ENCODE measurements at places on chromosomes 11 and 22.
A peak's percentile ranks its signal among the peaks of the same experiment; 100 is the strongest.

GRCh38 chr22:36234213-36234612 is 5.1 kb downstream of the APOL2 start:
- no peak for DNase-seq

DNA sequence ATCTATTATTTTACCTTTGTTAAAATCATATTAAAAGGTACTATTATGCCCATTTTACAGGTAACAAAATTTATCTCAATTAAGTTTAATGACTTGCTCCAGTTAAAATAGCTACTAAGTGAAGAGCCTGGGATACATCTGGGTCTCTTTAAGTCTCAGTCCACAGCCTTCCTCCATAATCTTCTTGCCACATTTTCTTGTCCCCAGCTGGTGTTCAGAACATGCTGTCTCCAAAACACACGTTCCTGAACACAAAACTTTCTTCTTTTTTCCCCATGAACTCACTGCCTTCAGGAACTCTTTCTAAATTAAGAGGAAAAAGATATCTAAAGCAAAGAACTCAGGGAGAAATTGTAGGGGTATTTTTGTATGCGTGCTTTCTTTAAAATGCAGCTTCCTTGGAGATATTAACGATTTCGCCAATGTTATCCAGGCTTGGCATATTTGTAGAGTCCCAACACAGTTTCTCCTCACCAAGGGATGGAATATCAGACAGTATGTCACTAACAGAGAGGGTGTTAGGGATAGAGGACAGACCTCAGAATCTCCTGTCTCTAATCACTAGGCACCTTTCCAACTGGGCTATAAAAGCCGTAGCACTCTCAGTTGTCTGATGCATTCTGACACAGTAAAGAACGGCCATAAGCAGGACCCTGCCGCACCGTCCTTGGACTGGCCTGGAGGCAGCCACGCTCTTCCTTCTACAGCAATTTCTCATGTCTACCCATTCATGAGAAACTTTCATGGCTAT is 232.8 kb upstream of the BLID start:
- no peak for DNase-seq

DNA sequence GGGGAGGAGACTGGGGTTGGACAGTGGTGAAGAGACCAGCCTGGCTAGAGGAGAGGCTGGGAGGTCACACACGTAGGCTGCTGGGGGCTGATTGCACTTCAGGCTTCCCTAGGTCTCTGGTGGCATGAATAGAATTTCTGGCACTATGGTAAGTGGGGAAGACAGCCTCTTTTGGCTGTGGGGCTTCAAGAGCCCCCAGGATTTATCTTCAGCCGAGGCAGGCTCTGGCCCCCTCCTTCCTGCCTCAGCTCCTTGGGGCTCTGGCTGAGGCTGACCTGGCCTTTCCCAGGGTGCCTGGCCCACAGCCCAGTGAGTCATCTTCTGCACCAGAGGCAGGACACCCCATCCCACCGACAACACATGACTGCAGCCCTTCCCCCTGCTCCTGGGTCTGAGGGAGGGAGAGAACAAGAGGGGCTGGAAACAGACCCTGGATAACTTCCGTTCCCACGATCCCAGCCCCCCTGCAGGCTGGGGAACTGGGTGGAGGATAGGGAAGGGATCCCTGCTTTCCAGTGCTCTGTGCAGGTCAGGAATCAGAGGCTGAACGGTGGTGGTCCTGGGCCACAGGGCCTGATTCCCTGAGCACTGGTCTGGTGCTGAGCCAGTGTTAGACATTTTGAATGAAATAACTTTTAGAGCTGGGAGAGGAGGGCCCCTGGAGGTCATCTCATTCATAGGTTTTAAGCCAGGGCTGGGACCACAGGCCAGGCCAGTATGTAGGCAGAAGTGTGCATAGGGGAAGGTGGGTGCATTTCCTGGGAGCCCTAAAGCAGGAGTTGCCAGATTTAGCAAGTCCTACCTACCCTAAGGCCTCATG is 26.5 kb downstream of the ARHGEF17 start:
- DNase-seq = no peak

GRCh38 chr11:73317803-73318202 is 9.7 kb downstream of the ARHGEF17 start:
- no peak for DNase-seq

DNA sequence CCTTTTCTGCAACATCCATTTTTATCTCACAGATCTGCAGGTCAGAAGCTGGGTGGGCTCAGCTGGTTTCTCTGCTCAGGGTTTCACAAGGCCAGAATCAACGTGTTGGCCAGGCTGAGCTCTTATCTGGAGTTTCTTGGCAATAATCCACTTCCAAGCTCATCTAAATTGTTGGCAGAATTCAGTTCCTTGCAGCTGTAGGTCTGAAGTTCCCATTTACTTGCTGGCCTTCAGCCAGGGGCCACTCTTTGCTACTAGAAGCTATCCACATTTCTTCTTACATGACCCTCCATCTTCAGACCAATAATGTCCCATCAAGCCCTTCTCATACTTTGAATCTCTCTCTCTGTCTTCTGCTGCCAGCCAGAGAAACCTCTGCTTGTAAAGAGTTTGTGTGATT is 103.5 kb downstream of the WNT11 start:
- no peak for DNase-seq

GRCh38 chr11:120499088-120499487 is 12.5 kb upstream of the GRIK4 start:
- no peak for DNase-seq

DNA sequence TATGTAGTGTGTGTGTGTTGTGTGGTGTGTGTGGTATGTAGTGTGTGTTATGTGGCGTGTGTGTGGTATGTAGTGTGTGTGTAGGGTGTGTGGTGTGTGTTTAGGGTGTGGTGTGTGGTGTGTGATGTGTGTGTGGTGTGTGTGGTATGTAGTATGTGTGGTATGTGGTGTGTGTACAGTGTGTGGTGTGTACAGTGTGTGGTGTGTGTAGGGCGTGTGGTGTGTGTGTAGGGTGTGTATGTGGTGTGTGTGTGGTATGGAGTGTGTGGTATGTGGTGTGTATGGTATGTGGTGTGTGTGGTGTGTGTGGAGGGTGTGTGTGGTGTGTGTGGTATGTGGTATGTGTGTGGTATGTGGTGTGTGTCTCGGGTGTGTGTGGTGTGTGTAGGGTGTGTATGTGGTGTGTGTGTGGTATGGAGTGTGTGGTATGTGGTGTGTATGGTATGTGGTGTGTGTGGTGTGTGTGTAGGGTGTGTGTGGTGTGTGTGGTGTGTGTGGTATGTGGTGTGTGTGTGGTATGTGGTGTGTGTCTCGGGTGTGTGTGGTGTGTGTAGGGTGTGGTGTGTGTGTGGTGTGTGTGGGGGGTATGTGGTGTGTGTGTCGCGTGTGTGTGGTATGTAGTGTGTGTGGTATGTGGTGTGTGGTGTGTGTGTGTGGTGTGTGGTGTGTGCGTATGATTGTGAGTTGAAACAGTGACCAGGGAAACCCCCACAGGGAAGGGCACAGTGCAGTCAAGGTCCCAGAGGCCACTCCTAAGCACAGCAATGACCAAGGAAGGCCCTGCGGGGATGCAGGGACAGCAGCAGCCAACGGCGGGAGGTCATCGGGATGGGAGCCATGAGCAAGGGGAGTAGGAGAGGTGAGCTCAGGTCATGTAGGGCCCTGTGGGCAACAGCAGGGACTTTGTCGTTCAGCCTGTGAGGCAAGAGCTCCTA is 2.9 kb upstream of the PPP6R2 start:
- DNase-seq = no peak

- no peak for DNase-seq
These were observed 100.3 kb downstream of the RBFOX2 start for GRCh38 chr22:35928285-35928798.

DNA sequence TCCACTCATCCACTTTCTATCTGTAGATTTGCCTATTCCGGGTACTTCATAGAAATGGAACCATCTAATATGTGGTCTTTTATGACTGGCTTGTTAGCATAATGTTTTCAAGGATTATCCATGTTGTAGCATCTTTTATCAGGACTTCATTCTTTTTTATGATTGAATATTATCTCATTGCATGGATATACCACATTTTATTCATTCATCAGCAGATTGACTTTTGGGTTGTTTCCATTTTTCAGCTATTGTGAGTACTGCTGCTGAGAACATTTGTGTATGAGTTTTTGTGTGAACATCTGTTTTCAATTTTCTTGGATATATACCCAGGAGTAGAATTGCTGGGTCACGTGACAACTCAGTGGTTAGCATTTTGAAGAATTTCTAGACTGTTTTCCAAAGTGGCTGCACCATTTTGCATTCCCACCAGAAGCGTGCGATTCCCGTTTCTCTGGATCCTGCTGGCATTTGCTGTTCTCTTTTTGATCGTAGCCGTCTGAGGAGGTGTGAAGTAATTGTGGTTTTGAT is 8.9 kb downstream of the DERL3 start:
- DNase-seq = no peak

GRCh38 chr11:92268546-92268945 is 43.9 kb downstream of the FAT3 start:
- DNase-seq = no peak

GRCh38 chr11:19675397-19675796 is 37.2 kb upstream of the NAV2 start:
- no peak for DNase-seq

GRCh38 chr22:42878561-42879305 is 21.7 kb upstream of the ARFGAP3 start:
- no peak for DNase-seq

GRCh38 chr11:133978794-133979193 is 22.0 kb upstream of the IGSF9B start:
- DNase-seq = no peak

- peak; percentile 94 for DNase-seq
These were observed 23.1 kb downstream of the MICAL3 start for GRCh38 chr22:18001040-18001893.

DNA sequence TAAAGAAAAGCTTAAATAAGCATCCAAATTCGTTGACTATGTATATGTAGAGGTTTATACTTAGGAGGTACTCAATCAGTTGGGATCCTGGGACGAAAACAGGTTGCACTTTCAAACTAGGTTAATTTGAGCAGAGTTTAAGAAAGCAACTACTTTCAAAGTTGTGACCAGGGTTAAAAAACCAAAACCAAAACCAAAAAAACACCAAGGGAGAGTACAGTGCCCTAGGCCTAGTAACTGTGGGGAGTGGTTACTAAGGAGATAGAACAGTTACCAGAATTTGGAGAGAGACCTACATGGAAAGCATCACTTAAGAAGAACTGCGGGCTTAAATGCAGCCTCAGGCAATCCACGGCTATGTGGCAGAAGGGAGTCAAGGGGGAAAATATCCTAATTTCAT is 148.3 kb downstream of the JRKL start:
- no peak for DNase-seq

DNA sequence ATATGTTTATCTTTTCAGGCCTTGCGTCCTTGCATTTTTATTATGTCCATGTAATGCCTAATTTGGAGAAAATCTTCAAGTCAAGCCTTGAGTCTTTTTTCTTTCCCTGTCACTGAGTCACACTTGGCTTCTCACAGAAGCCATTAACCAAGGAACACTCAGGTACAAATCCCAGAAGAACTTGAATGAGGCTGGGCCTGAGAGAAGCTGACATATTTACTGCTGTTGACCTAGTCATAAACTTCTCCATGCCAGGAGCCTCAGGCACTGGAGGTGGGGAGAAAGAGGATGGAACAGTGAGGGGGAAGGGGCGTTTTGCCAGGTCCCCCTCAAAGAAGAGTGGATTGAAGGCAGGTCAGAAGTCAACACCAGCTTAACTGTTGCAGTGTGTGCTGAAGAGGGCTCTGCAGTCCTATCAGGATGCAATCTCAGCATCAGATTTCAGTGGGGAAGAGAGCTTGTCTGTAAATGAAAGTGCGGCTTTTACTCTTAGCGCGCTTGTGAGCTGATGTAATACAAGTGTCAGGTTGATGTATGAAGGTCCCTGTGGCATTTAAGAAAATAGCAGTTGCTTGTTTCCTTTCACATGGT is 526.0 kb downstream of the ETS1 start:
- DNase-seq = peak; percentile 55

GRCh38 chr11:125295931-125296330 is 131.4 kb downstream of the PKNOX2 start:
- no peak for DNase-seq

DNA sequence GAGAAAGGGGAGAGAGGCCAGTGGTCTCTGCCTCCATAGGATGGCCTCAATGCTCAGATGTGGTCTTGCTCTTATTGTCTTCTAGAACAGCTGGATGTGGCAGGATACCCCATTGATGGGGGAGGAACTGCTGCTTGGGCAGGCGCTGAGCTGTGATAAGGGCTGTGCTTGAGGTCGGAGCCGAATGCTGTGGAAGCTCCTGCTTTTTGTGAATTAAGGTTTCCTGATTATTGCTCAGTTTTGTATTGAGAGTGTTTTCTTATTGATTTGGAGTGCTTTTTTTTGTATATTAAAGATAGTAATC is 57.2 kb downstream of the CABIN1 start:
- DNase-seq = no peak

DNA sequence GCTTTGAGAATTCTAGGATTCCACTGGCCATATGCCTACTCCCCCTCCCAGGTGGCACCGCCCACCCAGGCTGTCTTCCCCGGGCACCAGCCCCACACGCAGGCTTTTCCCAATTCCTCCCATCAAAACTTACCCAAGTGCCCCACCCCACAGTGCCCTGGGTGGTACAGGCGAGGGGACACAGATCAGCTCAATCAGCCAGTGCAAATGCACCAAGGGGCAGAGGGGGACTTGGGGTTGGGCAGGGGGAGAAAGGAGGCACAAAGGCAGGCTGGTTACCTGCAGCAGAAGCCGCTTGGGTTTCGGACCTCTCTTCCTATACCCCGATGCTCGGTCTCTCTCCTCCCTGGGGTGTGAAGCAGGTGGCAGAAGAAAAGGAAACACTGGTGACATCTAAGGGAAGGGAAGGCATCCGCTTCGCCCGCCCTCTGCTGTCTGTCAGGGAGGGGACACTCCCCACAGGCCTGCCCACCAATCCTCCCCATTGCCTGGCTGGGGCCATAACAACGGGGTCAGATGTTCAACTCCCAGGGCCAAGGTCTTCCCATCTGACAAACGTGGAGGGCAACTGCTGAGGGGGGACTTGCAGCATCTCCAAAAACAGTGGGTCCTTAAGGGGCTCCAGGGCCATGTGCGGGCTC is 14.0 kb downstream of the CBX7 start:
- DNase-seq = no peak

DNA sequence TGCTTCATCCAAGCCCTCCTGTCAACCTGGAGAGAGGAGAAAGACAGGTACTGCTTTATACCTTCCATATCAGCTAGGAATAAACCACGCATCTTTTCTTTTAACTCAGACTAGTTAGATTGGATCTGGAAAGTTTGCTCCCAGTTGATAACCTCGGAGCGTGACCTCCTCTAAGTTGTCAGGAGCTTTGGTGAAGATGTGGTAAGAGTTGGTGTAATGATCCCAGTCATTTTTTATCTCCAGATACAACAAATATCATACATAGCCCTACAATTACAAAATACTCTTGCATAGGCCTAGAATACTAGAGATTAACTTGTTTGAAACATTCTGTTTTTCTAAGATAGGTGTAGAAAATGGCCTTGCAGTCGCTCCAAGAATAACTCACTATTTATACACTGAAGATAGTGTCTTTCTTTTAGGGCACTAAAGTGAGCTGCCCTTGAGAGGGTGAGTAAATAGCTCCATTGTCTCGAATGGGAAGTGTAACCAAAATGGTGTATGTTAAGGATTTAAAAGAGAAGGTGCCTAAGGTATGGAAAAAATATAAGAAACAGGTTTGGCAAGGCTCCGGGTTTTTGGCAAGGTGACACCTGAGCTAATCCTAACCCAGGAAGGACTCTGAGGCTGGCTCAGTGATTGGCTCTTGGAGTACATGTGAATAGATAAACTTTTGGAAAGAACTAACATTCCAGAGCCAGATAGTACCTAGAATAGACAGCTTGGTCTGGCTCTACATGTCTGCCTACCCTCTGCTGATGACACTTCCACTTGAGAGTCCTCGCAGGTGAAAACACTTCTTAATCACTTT is 59.4 kb downstream of the GLYATL1 start:
- DNase-seq = no peak

- DNase-seq = no peak
These were observed 1.4 kb upstream of the TMEM123 start for GRCh38 chr11:102453921-102454320.

GRCh38 chr11:133443206-133443747 is 89.0 kb downstream of the OPCML start:
- DNase-seq = no peak
